ENCODE measurements at places on chromosomes 2 and 18. TPM values are rescaled to one million over a fixed set of nuclear protein-coding genes. Genes with fewer than 3 reads are reported as not detected.

The UGT1A8 gene
- total RNA-seq, result not detected

The GPR39 gene
- total RNA-seq, result under 0.01 TPM

The ALPP gene
- total RNA-seq, result not detected

The ABCB11 gene
- total RNA-seq, result under 0.01 TPM

The STARD6 gene
- total RNA-seq, result not detected

The XIRP2 gene
- not detected for total RNA-seq

The SP5 gene
- not detected for total RNA-seq

The C1QL2 gene
- not detected for total RNA-seq

The ZNF804A gene
- 0.05 TPM for total RNA-seq

The FASTKD2 gene
- 51.3 TPM for total RNA-seq

The MLPH gene
- 1.0 TPM for total RNA-seq

The LHCGR gene
- total RNA-seq, result not detected

Data from dermis blood vessel endothelial cell (primary cell).